Nephron progenitor cell (in vitro differentiated cells): ENCODE measurements at places on chromosomes 3 and 15.

GRCh38 chr3:13532085-13532484, 16.8 kb upstream of the FBLN2 start:
- no peak for DNase-seq

GRCh38 chr3:98730886-98731537, 32.1 kb upstream of the ST3GAL6 start:
- no peak for DNase-seq

DNA sequence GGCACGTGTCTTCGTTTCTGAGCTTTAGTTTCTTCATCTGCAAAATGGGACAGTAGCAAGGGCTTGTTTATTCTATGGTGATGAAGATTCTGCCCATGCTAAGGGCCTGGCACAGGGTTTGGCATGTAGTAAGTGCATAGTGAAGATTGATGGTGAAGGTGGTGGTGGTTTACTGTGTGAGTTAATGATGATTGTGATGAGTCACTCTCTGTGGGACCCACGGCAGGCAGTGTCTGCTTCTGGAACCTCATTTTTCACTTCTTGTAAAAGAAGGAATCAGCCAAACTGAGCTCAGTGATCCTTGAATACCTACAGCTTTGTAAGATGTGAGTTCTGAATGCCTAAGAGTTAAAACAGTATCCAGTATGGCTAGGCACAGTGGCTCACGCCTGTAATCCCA, 86.2 kb upstream of the LRTM1 start:
- no peak for DNase-seq

GRCh38 chr3:56157693-56158362, 310.4 kb downstream of the ERC2 start:
- DNase-seq: no peak

GRCh38 chr3:133503409-133503808, 70.1 kb upstream of the CDV3 start:
- no peak for DNase-seq

- DNase-seq: no peak
Measured at GRCh38 chr15:52206446-52206845, 15.3 kb upstream of the GNB5 start.

DNA sequence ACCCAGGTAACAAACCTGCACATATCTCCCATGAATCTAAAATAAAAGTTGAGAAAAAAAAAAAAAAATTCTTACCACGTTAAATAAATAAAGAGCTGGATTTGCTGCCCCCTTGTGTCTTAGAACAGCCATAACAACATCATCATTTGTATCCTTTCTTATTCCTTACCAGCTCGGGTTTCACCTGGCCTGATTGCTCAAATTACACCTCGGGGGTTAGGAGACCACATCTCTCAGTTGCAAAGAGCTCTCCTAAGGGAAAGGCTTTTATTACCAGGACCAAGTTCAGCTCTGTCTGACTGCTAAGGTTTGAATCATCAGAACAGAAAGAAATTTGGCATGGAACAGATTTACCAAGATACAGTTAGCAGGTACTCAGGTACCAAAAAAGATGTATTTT, 25.8 kb upstream of the RPL39L start:
- DNase-seq: peak; percentile 57

- DNase-seq: no peak
Measured at GRCh38 chr15:29142129-29142747, 127.4 kb downstream of the NSMCE3 start.

DNA sequence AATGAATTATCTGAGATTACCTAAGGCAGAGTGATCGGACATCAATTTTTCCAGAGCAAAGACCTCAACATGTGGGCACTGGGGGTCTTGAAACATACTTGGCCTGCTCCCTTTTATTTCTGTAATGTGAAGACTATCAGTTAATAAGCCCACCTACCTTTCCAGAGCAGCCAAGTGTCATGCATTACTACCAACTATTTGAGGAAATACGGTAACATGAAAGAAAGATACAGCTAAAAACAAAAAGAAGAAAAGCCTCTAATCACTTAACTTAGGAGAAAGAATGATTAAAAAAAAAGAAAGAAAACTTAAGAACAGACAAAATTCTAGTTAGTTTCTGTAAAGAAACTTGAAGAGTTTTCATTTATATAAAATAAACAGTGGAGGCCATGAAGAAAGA, 73.9 kb downstream of the BTLA start:
- no peak for DNase-seq

- DNase-seq: no peak
Measured at GRCh38 chr3:40992023-40992422, 207.3 kb upstream of the CTNNB1 start.

DNA sequence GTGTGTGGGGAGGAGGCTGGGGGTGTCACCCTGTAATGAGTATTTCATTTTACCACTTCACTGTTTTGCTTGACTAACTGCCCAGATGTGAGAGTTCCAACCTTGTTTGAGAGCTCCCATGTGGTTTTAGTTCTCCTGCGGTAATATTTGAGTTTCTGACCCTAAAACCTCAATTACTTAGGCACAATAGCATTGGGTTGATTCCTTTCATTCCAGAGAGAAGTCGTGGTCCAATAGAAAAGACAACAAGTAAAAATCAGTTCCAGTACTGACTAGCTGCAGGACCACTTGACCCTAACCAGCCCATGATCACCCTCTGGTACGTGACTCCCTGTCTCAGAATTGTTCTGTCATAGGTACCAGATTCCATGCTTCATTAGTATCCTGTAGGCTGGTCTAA, 630.4 kb downstream of the CADM2 start:
- DNase-seq: no peak

- peak; percentile 76 for DNase-seq
Measured at GRCh38 chr3:161851941-161852566, 355.4 kb downstream of the OTOL1 start.

DNA sequence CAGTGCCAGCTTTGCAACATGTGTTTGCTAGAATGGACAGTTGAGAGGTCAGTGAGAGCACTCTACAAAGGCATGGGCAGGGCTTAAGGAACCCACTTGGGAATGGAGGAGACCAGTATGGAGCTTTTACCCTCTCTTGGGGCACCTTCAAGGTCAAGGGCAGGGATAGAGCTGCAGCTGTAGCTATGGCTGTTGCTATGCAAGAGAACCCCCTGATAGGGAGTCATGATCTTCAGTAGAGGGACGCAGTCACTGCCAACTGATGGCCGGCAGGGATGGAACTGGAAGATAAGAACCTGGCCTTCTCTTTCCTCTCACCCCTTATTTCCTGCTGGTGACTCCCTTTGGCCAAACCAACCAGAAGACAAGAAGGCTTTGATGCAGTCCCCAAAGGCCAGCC, 40.3 kb downstream of the THSD4 start:
- no peak for DNase-seq

GRCh38 chr3:15345066-15345607, 12.8 kb upstream of the SH3BP5 start:
- DNase-seq: no peak

- no peak for DNase-seq
Measured at GRCh38 chr15:68696414-68697363, 117.9 kb downstream of the CORO2B start.

GRCh38 chr15:33941279-33942063, 26.8 kb upstream of the CHRM5 start:
- DNase-seq: no peak

DNA sequence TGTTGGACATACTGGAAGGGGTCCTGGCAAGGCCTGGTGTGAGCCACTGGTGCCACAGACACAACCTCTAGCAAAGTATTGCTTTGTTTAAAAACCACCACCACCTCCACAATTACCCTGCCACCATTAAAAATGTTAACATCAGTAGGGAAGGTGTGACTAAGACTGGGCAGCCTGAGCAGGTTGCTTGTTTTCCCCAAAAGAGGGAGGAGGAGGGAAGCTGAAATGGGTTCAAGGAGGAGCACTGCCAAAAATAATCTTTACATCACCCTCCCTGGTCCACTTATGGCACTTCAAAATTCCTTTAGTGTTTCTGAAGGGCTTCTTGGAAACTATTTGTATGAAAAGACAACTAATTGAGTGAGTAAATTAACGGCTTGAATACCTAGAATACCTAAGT, 99.8 kb upstream of the FGF7 start:
- DNase-seq: no peak

DNA sequence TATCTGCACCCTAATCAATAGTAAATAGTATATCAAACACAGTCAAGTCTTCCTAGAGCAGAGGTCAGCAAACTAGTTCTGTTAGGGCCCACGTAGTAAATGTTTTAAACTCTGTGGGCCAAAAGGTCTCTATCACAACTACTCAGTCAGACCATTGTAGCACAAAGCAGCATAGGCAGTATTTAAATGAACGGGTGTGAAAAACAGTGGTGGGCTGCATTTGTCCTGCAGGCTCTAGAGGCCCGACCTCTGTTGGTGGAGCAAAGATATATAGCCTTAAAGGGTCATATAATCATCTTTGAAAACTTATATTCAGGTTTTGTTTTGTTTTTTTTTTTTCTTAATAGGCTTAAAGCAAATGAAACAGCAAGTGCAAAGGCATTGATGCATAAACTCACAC, 326.4 kb upstream of the TRIM42 start:
- no peak for DNase-seq

- DNase-seq: no peak
Measured at GRCh38 chr3:78986416-78987101, 781.2 kb downstream of the ROBO1 start.

DNA sequence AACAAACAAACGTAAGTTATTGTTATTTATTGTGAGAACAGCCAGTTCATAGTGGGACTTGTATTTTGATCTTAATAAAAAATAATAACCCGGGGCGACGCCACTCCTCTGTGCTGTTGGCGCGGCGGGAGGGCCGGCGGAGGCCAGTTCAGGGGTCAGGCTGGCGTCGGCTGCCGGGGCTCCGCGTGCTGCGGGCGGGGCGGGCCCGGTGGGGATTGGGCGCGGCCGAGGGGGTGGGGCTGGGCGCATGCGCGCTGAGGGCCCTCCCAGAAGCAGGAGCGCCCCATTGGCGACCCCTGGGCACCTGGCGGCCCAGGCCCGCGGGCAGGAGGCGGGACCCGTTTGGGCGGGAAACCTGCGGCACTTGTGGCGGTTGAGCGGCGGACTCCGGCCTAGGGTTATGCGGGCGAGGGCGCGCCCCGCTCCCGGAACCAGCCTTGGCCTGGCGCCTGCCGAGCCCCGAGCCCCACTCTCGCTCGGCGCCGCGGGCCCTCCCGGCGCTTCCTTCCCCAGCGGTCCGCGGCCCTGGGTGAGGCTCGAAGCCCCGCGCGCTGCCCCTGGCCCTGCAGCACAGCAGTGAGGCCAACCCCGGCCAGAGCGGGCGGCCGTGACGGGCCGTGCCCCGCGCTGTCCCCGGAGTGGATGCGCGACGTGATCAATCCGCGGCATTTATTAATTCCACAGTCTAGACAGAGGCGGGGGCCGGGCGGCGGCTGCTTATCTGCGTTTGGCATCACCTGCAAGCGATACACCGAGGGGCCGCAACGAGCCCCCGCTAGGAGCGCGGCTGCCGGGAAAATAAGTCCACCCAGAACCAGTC, 6.0 kb downstream of the ISL2 start:
- DNase-seq: peak; percentile 52

DNA sequence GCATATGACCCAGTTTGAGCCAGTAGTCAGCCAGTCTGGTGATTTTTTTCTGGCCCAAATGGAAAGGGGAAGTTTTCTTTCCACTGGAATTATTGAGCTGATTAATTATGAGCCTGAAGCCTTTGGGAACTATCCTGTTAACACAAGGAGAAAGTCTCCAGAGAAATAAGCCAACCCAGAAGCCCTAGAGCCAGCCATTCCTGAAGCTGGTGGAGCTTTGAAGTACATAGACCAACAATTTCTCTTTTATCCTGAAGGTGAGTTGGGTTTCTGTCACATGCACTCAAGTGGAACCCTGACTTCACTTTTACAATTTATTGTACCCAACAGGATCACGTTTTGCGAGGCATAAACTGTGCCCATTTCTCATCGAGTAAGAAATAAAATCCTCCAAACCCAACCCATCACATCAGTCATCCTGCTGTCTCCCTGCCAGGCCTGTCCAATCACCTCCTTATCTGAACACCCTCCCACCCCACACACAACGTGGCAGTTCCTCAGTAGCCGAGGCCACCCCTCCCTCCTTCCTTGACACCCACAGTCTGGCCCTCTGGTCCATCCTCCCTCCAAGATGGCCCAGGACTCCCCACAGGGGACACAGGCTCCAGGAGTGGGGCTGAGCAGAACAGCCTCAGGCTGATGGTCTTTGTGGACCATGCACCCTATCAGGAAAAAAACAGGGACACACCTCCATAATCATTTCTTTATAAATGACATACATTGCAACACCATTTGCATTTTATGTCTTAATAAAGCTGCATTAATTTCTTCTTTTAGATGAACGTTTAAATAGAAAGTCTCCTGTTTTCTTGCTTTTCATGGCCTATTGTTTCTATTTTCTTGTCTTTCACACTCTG, 55.7 kb upstream of the GATA2 start:
- no peak for DNase-seq

DNA sequence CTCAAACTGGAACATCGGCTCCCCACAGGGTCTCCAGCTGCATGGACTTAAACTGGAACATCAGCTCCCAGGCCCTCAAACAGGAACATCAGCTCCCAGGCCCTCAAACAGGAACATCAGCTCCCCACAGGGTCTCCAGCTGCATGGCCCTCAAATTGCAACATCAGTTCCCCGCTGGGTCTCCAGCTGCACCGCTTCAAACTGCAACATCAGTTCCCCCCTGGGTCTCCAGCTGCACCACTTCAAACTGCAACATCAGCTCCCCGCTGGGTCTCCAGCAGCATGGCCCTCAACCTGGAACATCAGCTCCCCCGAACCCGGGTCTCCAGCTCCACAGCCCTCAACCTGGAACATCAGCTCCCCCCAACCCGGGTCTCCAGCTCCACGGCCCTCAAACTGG, 82.0 kb downstream of the TFRC start:
- DNase-seq: no peak

GRCh38 chr3:15096046-15096445, 2.9 kb downstream of the RBSN start:
- no peak for DNase-seq

DNA sequence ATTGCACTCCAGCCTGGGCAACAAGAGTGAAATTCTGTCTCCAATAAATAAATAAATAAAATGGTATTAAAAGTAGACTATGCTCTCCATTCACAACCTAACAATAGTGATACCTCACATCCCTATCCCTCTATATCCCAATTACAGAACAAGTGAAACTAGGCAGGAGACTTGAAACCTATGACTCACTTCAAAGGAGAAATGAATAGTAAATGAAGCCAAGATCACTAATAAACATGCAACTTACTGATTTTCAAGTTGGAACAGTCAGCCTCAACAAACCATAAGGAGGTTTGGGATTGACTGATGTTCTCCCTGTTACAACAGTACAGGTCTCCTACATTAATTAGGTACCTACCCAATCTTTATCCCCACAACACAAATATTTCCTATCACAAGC, 103.4 kb downstream of the GSK3B start:
- DNase-seq: no peak

- DNase-seq: no peak
Measured at GRCh38 chr3:36942638-36943248, 2.1 kb downstream of the TRANK1 start.

GRCh38 chr3:29454161-29454611, 173.3 kb downstream of the RBMS3 start:
- DNase-seq: no peak

DNA sequence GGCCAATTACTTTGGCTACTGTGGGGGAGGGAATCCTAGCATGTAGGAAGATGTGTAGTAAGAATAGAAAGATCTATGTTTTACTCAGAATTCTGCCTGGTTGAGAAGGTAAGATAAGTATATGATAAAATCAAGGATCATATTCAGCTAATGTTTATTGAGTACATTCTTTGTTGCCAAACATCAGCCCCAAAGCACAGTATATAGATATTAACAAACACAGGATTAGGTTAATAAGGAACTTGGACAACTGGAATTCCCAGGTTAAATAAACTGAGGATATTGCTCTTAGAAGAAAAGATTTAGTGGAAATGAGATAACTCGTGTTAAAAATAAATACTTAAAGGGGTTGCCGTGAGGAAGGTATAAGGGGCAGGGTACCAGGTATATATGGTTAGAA, 129.6 kb downstream of the FILIP1L start:
- no peak for DNase-seq
